CD4-positive, alpha-beta T cell treated with Interleukin-6 at 100 ng/mL for 8 hours (primary cell): ENCODE measurements at places on chromosomes 4 and X.

DNA sequence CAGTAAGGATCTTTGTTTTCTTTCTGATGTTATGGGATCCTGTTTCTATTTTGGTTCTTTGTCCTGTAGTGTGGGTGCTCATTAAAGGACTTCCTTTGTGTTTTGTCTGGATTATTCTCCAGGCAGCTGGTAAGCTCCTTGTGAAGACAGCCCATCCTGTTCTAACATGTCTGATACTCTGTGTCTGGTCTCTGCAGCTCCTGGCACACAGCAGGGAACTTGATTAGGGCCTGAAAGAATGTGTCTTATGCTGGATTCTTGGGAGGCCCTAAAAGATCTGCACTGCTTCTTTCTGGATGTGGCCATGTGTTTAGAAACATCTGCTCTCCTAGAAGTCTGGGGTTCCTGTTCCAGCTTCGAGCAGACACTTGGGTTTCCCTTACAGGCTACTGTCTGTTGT is 38.1 kb upstream of the ATXN3L start:
- no peak for DNase-seq

GRCh38 chr4:39864391-39864790 is 113.3 kb downstream of the PDS5A start:
- DNase-seq = no peak

DNA sequence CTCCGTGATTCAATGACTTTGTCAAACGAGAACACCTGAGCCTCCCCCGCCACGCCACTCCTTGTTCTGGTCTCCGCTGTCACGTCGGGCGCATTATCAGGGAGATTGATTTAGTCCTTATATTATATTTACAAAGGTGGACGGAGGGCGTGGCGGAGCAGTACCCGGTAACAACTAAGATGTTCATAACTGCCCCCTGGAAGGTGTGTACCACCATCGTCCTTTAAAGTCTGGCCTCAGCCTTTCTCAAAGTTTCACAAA is 284.2 kb downstream of the PACRGL start:
- DNase-seq = no peak

DNA sequence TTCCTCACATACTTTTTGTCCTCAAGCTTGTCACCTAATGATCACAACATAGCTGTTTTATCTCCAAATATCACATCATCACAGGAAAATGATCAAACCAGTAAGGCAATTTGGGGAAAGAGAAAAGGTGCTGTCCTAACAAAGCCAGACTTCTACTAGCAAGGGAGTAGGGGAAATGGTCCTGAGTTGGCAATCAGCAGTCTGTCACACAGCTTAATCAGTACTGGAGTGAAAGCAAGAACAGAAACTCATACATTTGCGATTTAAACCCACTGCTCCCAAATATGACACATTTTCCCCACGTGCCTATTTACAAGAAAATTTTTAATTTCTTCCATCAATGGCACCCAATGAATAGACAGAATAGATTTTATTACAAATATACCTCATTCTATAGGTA is 546.8 kb upstream of the FMR1 start:
- DNase-seq = no peak

DNA sequence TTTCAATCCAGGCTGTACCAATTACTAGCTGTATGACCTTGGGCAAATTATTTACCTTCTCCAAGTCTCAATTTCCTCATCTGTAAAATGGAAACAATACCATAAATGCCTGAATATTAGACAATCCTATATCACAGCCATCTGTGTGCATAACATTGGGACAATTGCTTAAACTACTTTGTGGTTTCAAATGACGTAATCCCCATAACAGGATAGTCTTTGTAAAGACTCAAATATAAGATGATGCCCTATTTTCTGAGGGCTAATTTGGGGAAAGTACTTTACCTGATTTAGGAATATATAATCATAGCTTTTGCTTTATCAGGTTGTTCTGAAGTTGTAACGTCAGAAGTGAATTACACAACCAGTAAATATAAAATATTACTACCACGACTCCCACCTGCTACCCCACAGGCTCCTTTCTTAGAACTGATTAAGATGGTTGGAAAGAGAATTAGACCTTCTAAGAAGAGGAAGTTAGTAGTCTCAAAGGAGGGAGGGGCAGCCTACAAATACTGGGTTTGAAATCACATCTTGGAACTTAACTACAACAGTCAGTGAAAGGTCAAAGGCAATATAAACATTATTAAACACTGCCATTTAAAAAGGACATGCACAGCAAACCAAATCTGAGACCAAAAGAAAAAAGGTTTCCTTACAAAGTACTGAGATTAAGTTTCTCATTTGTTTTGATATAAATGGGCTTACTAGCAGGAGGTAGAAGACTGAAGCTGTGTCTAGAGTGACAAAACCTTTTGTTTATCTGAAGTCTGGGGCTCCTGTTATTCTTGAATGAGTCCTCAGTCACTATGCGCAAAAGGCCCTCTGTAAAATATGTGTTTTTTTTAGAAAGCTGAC is 215.0 kb downstream of the SCFD2 start:
- no peak for DNase-seq

DNA sequence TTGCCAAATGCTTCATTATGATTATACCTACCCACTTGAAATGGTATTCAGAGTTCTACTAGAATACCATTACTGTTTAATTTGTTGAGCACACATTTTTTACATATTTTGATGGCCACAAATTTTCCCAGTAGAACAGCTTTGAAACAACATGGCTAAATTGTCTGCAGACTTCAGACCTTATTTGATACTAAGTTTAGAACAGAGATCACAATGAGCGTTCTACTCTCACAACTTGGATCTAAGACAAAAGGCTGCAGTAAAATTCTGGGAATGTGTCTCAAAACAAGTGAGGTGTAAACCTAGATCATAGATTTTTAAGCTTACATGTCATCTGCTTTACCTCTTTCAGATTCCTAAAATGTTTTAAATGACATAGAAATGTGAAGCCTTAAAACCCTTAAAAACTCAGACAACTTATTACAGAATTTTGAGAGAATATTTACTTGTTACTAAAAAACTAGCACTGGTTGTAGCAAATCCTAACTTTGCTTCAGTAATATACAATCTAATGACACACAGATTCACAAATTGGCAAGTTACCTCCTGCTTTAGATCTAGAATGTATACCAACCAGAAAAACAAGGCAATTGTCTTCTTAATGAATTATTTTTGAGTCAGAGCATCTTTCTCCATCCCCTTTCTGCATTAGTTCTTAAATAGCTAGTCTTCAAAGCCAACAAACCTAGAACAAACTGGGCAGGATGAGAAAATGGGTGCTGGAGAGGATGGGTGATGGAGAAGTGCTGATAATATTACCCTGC is 243.3 kb downstream of the SLC7A11 start:
- no peak for DNase-seq
